CD4-positive, alpha-beta T cell treated with Interleukin-1 beta for 1 hour (primary cell): ENCODE measurements at places on chromosomes 2 and 18.

- DNase-seq, result no peak
These were observed 4.9 kb downstream of the CYP26B1 start for GRCh38 chr2:72142570-72143440.

DNA sequence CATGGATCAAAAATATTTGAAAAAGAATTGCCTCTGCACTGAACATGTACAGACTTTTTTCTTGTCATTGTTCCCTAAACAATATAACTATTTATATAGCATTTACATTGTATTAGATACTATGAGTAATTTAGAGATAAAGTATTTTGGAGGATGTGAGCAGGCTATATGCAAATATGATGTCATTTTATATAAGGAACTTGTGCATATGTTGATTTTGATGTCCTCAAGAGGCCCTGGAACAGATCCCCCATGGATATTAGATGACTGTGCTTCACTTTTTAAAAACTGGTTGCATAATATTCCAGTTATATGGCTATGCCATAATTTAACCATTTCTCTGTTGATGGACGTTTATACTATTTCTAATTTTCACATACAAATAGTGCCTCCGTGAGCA is 16.5 kb downstream of the LCLAT1 start:
- DNase-seq, result no peak

DNA sequence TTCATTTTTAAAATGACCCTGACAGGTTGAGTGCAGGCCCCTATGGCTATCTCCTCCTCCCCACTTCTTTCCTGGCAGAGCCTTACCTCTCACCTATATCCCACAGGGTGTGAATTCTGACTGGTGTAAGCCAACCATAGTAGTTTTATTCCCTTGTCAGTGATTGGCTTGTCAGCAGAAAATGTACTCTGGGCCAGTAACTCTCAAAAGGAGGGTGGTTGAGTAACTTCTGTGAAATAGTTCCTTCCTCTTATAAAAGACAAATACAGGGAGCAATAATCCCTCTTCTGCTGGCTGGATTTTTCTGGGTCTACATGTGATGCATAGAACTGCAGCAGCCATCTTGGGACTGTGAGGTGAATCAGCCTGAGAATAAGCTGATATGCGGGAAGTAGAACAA is 83.4 kb downstream of the RAPH1 start:
- DNase-seq, result no peak

- no peak for DNase-seq
These were observed 1.3 kb upstream of the CXCR1 start for GRCh38 chr2:218168016-218168415.

DNA sequence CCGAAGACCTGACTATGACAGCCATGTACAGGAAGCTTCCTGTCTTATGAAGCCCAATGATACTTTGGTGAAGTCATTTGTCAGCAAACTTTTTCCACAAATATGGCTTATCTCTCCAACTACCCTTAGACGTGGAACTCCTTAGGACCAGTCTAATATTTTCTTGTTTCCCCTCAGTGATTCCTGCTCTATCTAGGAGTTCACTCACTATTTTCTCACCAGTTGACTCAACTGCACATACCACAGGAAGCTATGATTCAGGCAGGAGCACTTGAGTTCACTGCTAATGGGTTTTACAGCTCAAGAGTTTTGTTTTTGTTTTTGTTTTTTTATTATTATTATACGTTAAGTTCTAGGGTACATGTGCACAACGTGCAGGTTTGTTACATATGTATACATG is 109.3 kb downstream of the ANTXR1 start:
- DNase-seq, result no peak

DNA sequence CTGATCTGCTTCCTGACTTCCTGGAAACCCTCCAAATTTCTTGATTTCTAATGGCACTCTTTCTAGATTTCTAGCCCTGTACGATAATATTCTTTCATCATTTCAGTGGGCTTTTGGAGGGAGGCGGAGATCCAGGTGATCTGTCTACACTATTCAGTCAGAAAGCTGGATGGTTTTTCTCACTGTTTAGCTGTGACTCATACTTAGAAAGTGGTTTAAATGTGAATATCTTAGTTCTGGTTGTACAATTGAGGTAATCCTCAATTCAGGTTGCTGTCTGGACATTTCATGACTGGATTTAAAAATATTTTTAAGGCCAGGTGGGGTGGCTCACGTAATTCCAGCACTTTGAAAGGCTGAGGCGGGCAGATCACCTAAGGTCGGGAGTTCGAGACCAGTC is 20.8 kb downstream of the SEH1L start:
- DNase-seq, result no peak

DNA sequence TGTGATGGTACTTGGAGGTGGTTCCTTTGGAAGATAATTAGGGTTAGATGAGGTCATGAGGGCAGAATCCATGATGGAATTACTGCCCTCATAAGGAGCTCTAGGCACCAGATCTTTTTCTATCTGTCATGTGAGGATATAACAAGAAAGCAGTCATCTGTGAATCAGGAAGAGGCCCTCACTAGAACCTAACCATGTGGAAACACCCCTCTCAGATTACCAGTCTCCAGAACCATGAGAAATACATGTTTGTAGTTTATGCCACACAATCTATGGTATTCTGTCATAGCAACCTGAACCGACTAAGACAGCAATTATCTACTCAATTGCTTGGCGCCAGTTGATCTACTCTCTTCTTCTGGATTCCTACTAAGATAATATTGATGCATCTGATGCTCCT is 2.4 kb upstream of the SERPINB10 start:
- no peak for DNase-seq
